Choroid plexus epithelial cell (primary cell): ENCODE measurements at places on chromosomes 5 and 9.

DNA sequence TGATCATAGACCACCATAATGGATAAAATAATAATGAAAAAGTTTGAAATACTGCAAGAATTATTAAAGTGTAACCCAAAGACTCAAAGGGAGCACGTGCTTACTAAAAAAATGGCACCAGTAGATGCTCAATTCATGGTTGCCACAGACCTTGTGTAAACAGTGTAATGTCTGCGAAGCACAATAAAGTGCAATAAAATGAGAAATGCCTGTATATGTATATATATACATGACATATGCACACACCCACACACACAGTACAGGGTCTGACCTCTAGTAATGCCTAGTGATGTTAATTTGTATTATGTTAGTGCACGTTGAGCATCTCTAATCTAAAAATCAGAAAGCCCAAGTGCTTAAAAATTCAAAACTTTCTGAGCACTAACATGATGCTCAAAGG lies 52.3 kb downstream of the FBXO38 start:
- DNase-seq = no peak

- DNase-seq = peak; percentile 61
These were observed 110.7 kb upstream of the EFNA5 start for GRCh38 chr5:107781451-107781850.

DNA sequence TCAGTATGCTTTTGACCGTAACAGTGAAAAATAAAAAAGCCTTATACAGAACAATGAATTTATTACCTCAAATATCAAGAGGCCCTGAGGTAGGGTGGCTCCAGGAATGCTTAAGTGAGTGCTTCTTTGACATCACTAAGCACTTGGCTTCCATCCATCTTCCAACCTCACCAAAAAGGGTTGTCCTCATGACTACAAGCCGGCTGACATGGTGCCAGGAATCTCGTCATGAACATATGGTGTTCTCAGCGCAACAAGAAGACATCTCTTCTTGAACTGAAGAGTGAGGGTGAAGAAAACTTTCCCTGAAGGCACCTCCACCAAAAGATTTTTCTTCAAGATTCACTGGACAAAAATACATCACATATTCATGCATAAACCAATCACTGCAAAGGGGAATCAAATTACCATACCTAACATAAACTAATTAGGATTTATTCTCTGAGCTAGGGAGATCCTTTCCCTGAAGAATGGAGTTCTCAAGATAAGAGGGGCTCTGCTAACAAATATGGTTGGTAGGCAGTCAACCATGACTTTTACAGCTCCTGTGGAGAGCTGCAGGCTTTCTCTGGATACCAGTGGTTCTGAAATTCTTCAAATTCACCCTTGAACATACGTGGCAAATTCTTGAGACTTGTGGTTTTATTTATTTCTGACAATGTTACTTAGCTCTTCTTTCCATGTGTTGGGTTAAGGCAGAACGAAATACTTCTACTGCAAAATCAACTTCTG lies 49.5 kb downstream of the AGXT2 start:
- DNase-seq = peak; percentile 85

GRCh38 chr5:59745415-59745863 lies 148.1 kb downstream of the PDE4D start:
- peak; percentile 100 for DNase-seq
